ENCODE measurements at places on chromosomes 3 and 15.

DNA sequence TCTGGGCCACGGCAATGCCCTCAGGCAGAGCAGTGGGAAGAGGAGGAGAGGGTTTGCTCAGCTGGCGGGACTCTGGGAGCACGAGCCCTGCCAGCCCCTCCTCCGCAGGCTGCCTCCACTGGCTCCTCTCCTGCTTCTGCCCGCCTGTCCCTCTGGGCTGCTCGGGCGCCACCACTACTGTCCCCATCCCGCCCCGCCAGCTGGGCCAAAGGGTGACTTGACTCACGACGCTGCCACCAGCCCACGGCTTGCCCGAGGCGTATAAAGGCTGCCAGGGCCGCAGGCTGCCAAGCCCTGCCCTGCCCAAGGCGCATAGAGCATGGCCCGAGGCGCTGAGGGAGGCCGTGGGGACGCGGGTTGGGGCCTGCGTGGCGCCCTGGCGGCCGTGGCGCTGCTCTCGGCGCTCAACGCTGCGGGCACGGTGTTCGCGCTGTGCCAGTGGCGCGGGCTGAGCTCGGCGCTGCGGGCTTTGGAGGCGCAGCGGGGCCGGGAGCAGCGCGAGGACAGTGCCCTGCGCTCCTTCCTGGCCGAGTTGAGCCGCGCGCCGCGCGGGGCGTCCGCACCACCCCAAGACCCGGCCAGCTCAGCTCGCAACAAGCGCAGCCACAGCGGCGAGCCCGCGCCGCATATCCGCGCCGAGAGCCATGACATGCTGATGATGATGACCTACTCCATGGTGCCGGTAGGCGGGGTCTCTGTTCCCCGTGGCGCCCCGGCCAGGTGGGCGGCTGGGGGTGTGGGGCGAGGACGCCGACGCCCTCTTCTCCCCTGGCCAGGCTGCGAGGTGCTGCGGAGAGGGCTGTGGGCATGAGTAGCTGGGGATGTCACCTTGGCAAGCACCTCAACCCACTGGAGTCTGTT is at the start of gene GLDN:
GLDN (plus strand) TSS at position 290 of the 861 bp plus-strand sequence; CDS start at position 320, 30 bp downstream.
- no peak for DNase-seq

DNA sequence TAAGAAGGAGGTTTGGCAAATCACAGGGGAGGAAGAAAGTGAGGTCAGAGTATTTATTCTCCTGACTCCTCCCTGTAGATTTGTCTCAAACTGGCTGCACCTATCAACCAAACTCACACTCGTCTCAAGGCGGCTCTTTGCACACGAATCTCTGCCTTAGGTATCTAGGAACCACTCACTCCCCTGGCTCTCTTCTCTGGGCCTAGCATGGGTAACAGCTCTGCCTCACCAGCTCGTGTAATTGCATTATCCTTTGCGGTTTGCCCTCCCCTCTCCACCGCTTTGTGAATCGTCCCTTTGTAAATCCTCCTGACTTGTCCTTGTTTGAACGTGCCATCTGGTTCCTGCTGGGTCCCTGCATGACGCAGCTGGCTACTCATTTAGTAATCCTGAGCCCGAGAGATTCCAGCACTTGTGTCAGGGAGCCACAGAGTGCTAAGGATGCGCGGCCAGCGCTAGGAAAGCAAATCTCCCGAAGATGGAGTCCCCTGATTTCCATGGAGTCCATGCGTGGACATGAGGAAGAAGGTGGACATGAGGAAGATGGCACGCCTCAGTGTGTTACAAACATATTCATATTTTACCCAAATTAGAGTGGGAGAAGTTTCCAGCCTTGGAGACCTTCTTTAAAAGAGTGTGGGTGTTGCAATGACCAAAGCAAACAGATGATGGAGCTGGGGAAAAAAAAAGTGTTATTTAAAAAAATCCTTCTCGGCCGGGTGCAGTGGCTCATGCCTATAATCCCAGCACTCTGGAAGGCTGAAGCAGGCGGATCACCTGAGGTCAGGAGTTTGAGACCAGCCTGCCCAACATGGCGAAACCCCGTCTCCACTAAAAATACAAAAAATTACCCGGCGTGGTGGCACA is 26.7 kb downstream of the NRROS start:
- DNase-seq = no peak

DNA sequence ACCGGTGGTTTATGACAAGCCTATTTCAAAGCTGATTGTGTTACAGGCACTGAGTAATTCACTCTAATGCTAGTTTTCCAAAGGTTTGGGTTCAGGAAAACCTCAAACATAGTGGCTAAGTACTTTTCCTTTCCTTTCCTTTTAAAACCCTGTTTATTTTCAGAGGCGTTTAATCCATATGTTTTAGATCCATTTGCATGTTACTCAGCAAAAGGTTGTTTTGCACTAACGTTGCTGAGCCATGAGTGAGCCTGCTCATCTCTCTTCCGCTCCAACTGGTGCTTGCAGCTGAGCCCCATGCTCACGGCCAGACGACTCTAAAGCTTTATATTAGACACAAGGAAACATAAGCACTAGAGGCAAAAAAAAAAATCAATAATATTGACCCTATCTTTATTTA is 9.4 kb downstream of the CEMIP start:
- no peak for DNase-seq

- no peak for DNase-seq
Measured at GRCh38 chr3:26291840-26292239, 330.7 kb upstream of the LRRC3B start.

DNA sequence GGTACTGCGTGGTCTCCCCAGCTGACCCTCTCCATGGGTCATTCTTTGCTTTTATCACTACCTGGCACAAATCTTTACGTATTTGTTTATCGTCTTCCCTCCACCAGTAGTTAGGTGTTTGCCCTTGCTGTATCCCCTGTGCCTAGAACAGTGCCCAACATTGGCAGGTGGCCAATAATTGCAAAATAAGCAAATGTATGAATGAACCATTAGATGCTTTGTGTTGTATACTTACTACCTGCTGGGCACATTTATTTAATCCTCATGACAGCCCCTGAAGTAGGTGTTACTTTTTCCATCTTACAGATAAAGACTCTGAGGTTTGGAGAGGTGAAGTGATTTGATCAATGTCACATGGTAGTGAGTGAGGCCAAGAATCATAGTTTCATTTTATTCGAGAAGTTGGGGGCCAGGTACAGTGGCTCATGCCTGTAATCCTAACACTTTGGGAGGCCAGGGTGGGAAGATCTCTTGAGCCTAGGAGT is 2.0 kb upstream of the TWF2 start:
- no peak for DNase-seq

Measured in activated CD4-positive, alpha-beta T cell treated with anti-CD3 and anti-CD28 coated beads for 1 hour (primary cell).